ENCODE measurements at places on chromosomes 11 and 22.
A peak's percentile ranks its signal among the peaks of the same experiment; 100 is the strongest.

DNA sequence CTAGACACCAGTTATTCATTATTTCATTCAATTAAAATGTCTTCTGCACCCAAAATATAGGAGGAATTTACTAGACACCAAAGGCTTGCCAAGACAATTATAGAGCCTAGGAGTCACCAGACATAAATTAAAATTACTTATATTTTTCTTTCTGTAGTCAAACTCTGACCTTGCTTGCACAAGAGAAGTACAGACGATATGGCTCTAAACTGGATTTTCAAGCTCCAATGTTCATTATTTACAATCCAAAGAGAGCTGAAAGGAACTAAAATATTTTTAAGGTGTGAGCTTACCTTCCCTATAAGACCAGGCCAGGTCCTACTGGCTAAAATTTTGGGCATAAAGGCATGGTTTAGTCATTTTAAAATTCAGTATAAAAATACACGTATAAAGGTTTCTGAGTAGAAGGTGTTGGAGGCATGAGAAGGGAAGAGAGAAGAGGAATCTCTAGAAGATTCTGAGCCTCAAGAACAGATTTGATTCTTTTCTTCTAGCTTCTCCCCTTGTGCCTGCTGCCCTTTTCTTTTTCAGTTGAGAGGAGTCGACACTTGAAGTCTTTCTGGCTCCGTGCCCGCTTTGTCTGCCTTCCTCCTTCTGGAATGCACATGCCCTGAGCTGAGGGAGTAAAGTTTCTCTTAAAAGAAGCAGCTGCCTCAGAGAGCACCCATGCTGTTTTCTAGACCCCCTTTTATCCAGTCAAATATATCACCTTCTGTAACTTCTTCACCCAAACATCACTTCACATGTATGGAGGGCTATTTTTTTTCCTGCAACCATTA is 13.5 kb downstream of the C11orf97 start:
- peak; percentile 64 for DNase-seq

DNA sequence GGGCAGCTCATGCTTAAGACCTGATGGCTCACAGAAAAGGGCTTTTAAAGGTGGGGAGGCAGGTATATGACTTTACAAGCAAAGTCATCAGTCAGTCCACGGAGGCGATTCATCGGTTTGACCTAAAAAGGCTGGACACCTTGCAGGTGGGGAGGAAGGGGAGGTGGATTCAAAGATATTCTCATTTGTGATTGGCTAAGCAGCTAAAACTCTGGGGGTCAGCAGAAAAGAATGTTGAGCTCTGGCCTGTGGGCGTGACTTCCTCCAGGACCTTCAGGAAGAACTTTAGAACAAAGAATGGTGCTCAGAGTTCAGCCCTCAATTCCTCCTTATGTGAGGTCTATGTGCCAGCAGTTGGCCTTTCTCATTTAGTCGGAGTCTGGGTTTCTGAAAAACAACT is 78.3 kb upstream of the LMO1 start:
- DNase-seq: no peak

DNA sequence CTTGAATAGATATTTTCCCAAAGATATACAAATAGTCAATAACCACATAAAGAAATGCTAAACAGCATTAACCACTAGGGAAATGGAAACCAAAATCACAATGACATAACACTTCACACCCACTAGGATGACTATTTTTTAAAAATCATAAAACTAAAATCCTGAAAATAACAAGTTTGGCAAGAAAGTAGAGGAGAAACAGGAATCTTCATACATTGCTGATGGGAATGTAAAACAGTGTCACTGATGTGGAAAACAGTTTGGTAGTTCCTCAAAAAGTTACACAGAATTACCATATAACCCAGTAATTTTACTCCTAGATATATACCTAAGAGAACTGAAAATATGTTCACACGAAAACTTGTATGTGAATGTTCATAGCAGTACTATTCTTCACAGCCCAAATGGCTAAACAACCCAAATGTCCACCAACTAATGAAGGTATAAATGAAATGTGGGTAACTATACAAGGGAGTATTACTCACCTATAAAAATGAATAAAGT is 12.5 kb downstream of the PICALM start:
- DNase-seq: no peak

DNA sequence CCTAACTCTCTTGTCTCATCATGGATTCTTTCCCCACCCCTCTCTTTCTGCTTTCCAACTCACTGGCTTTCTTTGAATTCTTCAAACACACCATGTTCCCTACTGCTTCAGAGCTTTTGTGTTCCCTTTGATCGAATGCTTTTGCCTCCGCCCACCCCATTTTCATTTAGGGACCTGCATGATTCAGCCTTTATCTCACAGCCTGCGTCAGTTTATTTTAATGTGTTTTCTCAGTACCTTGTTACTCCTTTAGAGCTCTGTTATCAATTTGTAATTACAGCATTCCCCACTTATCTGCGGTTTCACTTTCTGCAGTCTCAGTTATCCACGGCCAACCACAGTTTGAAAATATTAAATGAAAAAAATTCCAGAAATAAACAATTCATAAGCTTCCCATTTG is 451.3 kb downstream of the METTL15 start:
- no peak for DNase-seq

DNA sequence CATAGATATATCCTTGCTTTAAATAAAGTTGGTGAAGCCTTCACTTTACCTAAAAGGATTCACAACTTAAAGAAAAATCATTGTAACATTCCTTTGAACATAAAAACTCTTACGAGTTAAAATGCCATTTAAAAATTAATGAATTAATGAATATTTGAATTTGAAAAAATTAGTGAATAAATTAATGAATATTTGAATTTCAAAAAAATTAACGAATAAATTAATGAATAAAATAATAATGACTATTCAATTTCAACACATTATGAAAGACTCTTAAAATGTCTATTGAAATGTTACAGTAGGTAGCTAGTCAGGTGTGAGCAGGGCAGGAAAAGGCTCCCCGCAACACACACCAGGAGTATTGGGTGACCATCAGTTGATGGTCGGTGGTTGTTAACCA is 22.9 kb downstream of the ARHGAP20 start:
- DNase-seq: no peak

- DNase-seq: peak; percentile 40
Observed at GRCh38 chr22:36816636-36817524, at the start of gene PVALB. Gene PVALB (minus strand): TSS chr22:36817035. CDS start chr22:36817005, 30 bp downstream.

GRCh38 chr11:123083623-123084029 is 21.7 kb upstream of the HSPA8 start:
- DNase-seq: peak; percentile 95

DNA sequence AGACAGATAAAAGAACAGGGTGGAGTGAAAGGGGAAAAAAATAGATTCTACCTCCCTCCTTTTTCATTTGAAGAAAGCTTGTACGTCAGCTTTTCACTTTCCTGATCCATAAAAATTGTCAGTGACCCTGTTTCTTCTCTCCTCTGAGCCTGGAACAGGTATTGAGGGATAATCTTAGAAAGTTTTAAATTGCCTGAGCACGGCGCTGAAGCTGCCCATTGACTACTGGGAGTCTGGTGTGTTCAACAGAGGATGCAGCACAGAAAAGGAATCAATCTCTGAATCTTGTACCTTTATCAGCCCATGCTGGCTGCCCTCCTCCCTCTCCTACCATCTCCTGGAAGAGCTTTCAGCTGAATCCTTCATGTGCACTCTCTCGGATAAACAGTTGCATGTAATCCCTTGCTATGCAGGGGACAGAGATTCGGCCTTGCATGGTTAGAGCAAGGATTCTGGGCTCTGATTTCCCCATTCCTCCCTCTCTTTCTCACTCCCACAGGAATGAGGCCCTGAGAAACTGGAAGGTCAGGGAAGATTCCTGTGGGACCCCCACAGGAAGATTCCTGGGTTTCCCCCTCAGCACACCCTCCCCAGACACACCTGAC is 162.4 kb upstream of the SYN3 start:
- no peak for DNase-seq

- no peak for DNase-seq
Observed at GRCh38 chr22:29433856-29434255, 4.5 kb upstream of the RFPL1 start.

DNA sequence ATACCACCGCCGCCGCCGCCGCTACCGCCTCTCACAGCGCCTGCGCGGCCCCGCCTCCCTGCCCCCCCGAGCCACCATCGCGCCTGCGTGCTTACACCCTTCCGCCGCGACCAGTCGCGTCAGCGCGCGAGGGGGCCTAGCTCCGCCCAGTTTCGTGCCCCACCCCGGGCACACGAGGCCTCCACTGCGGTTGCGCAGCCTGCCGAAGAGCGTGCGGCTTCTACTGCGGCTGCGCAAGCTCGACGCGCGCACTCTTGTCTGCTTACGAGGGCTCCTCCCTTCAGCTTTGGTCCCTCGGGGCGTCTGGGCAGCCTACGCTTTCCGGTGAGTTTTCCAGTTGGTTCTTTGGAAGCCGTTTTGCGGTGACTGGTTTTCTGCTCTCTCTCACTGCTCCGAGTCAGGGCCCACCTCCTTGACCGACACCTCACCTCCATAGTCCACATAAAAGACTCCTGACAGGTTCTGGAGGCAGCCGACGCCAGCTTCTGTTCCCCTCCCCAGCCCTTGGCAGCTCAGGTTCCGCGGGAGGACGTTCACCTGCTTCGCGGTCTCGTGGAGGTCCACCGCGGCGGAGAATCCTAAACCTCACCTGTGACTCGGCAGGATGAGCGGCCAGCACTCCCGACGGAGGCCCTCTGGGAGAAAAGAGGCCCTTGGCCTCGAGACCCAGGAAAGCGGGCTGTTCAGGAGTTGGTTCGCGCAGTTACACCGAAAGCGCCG is at the start of gene PITPNB:
TSS of gene PITPNB (minus strand) at position 35 of the 720 bp plus-strand sequence. CDS start 65 bp downstream, outside the sequence.
- peak; percentile 98 for DNase-seq

Measured in epithelial cell of esophagus (primary cell).